ENCODE measurements at places on chromosomes 3 and 15. TPM values are rescaled to one million over a fixed set of nuclear protein-coding genes. Genes with fewer than 3 reads are reported as not detected.

SERINC4 gene
- total RNA-seq, result 0.38 TPM

CAMK2N2 gene
- total RNA-seq, result 1.5 TPM

IL16 gene
- total RNA-seq, result not detected

LDHAL6B gene
- not detected for total RNA-seq

CFAP44 gene
- 0.73 TPM for total RNA-seq

ROPN1 gene
- total RNA-seq, result not detected

C3orf70 gene
- total RNA-seq, result 1.1 TPM

NDUFB5 gene
- total RNA-seq, result 172 TPM

CLDN16 gene
- 0.96 TPM for total RNA-seq

DNAH12 gene
- total RNA-seq, result not detected

GPR171 gene
- total RNA-seq, result not detected

CYP1A2 gene
- not detected for total RNA-seq

SLC4A7 gene
- 61.1 TPM for total RNA-seq

KBTBD8 gene
- total RNA-seq, result 6.7 TPM

EFHB gene
- 0.22 TPM for total RNA-seq

ZNF860 gene
- 1.5 TPM for total RNA-seq

SPTBN5 gene
- total RNA-seq, result 0.55 TPM

GPX1 gene
- 222 TPM for total RNA-seq

POLQ gene
- total RNA-seq, result 9.4 TPM

CCR8 gene
- not detected for total RNA-seq

OSTN gene
- total RNA-seq, result not detected

IMPG2 gene
- 0.04 TPM for total RNA-seq

EOMES gene
- 54.9 TPM for total RNA-seq

ROBO2 gene
- total RNA-seq, result 8.3 TPM

CKMT1B gene
- total RNA-seq, result 24.2 TPM

CSPG5 gene
- total RNA-seq, result 1.5 TPM

GABRR3 gene
- not detected for total RNA-seq

SYNPR gene
- 0.24 TPM for total RNA-seq

CDHR4 gene
- total RNA-seq, result not detected

GNAT1 gene
- not detected for total RNA-seq

CACNA2D3 gene
- 1.6 TPM for total RNA-seq

P2RY1 gene
- total RNA-seq, result 25.1 TPM

IQCH gene
- 1.3 TPM for total RNA-seq

RETNLB gene
- not detected for total RNA-seq

TMEM45A gene
- 4.8 TPM for total RNA-seq

MAN2C1 gene
- 118 TPM for total RNA-seq

NMD3 gene
- total RNA-seq, result 45.2 TPM

SH2D7 gene
- not detected for total RNA-seq

FETUB gene
- total RNA-seq, result not detected

NAALADL2 gene
- total RNA-seq, result 0.14 TPM

SV2B gene
- under 0.01 TPM for total RNA-seq

ARPP21 gene
- not detected for total RNA-seq

SUSD5 gene
- 0.59 TPM for total RNA-seq

KLF15 gene
- 10.5 TPM for total RNA-seq

ISLR gene
- total RNA-seq, result 15.1 TPM

TGM4 gene
- total RNA-seq, result 0.11 TPM

EIF4E3 gene
- total RNA-seq, result 3.4 TPM
